ENCODE measurements at places on chromosomes 2 and 18.

- peak; percentile 84 for DNase-seq
Measured at GRCh38 chr18:21682371-21683051, 22.1 kb downstream of the ABHD3 start.

- peak; percentile 44 for DNase-seq
Measured at GRCh38 chr2:239025096-239025801, 177.4 kb downstream of the TWIST2 start.

DNA sequence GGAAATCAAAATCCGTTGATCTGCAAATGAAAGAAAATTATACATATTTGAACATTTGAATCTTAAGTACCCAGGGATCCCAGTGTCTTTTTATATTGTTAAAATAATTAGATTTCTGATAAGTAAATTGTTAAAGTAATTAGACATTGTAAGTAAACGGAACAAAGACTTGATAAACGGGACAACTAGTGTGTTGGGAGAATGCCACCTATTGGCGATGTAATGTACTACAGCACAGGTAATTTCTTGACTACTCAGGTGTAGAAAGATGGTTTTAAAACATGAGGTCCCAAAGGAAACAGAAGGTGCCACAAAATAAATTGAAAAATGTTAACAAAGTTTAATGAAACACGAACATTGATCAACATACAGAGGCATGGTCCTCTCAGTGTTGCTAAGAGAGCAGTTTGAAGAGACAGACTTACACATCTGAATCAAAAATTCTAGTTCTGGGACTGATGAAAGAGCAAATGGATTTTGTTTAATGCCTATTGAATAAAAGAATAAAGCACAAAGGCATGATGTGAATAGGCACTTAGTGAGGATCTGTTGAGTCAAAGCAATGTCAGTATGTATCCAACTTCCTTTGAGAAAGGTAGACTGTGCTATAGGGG, 103.4 kb upstream of the RASGRP3 start:
- DNase-seq, result peak; percentile 55

- DNase-seq, result no peak
Measured at GRCh38 chr18:35933982-35934381, 38.5 kb upstream of the RMP24 start.

DNA sequence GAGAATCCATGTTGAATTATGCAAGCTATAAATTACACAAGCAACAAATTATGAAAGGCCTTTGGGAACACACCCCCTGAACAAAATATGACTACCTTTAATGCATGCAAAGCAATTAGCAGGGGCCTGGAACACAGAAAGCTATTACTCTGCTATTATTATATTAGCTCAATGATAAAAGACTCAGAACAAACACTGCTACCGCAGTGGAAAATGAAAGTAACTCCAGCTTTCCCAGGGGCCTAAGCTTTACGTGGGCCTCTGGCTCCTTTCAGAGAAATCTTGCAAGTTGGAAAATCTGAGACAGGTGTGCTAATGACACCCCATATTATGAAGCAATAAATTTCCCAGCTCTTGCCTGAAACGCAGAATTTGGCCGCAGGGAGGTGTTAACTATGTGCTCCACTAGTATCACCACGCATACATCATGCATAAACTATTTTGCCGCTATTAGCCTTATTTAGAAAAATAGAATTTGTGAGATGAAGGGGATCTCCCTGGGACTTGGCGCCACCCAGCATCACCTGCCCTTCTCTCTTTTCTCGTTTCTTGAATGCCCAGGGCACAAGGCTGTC, 321.6 kb upstream of the LYPD1 start:
- DNase-seq, result no peak

Measured in fibroblast of pulmonary artery (primary cell).